Amniotic stem cell (primary cell): ENCODE measurements at places on chromosomes 5 and 9.

DNA sequence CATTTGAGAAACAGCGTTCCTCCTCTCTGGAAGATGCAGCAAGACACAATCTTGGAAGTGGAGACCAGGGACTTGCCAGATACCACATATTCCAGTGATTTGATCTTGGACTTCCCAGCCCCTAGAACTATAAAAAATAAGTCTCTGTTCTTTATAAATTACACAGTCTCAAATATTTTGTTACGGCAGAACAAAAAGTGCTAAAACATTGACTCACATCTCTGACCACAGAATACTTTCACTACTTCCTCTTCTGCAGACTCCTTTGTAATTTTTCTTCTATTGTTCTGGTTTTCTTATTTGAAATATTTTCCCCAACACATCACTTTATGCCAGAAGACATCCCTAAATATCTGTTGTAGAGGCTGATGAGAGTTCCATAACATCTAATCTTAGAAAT lies 706.1 kb upstream of the CDH18 start:
- DNase-seq, result no peak

DNA sequence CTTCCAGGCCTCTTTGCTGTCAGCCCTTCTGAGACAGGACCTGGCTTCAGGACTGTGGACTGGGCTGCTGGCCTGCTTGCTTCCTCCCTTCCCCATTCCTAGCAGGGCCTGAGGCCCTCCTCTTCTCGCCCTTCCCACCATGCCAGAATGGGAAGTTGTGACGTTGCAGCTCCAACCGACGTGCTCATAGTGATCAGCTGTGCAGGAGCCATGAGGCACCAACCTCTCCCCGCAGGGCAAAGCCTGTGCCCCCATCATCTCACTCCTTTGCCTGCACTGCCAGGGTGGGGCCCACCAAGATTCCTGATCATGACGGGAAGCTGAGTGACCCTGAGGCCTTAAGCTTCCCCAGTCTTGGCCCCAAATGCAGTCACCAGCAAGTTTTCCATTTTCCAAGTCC lies 45.1 kb upstream of the GARNL3 start:
- DNase-seq, result no peak

DNA sequence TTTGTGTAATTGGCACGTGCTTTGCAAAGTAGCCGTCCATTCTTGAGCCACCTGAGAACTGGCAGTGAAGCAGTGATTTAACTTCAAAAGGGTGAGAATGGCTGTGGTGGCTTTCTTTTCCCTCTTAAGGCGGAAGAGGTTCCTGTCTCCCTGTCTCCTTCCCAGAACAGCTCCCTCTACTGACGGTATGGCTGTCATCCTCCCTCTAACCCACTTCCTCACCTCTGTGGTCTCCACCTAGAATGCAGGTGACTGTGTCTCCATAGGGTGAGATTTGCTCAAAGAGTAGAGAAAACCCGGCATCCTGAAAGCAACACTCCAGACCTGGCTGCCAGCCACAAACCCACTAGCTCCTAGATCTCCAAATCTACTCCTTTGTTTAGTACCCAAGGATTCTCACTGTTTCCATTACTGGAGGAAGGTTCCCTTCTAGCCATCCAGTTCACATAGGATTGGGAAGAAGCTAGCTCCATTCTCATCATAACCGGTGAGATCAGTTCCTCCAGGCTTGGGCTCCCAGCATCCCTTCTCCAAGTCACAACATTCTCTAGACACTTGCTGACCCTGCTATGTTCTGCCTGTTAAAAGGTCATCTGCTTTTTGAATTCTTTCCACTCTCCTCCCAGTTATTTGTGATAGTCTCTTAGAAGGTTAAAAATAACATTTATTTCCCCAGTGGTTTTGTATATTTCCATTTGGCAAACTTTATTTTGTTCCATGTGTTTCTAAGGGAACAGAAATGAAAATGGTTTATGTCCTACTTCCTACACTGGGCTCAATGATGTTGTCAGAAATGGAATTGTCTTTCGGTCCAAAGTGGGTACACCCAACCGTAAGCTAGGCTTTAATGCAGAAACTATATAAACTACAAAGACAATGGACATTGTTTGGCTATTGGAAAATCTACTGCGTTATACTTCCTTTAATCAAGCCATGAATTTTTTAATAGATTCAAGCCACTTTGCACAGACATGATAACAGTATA lies 269.4 kb downstream of the CWC27 start:
- no peak for DNase-seq

DNA sequence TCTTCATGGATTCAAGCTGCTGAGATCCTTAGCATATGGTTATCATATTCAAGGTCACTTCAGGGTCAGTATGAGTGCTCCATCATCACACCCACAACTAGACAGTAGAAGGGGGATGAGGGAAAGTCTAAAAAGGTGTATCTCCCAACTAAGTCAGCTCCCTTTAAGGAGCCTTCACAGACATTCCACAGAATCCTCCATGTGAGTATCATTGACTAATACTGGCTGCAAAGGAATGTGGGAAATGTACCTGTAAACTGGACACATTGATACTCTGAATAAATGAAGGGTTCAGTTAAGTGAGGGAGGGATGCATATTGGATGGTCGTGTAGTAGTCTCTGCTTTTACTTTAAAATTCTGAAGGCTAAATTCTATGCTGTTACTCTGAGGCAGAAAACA lies 330.7 kb downstream of the LRRC70 start:
- no peak for DNase-seq

DNA sequence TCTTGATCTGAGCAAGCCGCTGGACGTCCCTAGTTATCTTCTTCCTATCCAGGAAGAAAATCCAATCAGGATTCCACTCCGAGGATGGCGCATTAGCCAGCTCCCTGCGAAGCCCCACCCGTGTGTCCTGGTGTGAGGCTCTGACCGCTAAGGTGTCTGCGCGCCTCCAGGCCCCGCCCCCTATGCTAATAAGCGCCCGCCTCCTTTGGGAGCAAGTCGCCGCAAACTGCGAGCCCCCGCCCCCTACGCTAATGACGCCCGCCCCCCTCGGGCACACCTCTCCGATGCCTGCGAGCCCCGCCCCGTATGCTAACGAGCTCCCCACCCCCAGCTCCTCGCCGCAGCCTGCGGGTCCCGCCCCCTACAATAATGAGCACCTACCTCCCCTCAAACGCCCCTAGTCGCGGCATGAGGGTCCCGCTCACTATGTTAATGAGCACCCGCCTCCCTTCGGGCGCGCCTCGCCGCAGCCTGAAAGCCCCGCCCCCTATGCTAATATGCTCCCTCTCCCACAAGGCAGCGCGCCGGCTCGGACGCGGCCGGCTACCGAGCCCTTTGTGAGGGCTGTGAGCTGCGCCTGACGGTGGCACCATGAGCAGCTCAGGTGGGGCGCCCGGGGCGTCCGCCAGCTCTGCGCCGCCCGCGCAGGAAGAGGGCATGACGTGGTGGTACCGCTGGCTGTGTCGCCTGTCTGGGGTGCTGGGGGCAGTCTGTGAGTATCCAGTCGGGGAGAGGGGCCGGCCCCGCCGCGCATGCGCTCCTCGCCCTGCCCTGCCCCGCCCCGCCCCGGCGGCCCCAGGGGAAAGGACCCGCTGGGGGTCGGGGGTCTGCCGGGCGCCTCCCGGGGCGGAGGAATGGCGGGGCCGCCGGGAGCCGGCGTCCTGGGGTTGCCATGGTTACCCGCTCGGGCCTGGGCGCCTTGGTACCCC lies at the start of gene CACFD1:
Gene CACFD1 (plus strand): TSS at position 503 of the 929 bp plus-strand sequence. CDS start 89 bp downstream, at position 592.
- DNase-seq, result peak; percentile 91

DNA sequence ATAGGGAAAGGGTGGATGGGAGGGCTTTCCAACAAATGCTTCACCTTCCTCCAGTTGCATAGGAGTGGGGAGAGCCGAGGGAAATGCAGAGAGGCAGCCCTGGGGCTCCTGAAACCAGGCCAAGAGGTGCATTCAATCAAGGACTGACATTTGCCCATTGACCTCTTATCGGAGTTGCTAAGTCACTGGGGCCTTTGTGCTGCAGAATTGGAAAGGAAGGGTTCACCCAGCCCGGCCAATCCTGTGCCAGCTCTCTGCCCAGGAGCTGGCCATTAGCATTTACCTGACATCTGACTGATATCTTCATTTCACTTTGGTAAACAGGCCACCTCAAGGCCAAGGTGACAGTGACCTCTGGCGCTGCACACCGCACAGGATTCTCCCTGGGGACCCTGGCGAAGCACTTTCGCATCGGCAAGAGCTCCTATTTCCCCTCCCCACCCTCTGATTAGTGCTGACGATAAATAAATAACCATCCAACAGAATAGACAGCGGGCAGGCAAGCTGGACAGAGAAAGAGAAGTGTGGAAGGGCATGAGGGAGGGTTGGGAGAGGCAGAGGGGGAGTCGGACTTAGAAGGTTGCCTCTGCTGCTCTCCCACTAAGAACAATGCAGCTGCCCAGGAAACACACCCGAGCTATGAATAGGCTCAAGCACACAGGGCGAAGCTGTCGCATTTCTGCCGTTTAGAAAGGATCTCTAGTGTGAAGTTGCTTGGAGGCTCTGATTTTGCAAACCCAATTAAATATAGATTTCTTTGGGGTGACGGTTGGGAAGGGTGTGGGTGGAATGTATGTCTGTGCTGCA lies 57.0 kb upstream of the BOD1 start:
- DNase-seq, result no peak
